ENCODE measurements at places on chromosomes 1 and 21. TPM values are rescaled to one million over a fixed set of nuclear protein-coding genes. Genes with fewer than 3 reads are reported as not detected.

C1QA gene
- 0.82 TPM for total RNA-seq

VCAM1 gene
- 55.5 TPM for total RNA-seq

SMIM11 gene
- 36.4 TPM for total RNA-seq

FNBP1L gene
- 68.9 TPM for total RNA-seq

APOBEC4 gene
- not detected for total RNA-seq

PGLYRP3 gene
- total RNA-seq, result not detected

- DNase-seq, result no peak
Measured at GRCh38 chr1:11744287-11744686, 8.4 kb downstream of the AGTRAP start.

- DNase-seq, result no peak
Measured at GRCh38 chr1:16153096-16153998, 2.5 kb downstream of the EPHA2 start.

DNA sequence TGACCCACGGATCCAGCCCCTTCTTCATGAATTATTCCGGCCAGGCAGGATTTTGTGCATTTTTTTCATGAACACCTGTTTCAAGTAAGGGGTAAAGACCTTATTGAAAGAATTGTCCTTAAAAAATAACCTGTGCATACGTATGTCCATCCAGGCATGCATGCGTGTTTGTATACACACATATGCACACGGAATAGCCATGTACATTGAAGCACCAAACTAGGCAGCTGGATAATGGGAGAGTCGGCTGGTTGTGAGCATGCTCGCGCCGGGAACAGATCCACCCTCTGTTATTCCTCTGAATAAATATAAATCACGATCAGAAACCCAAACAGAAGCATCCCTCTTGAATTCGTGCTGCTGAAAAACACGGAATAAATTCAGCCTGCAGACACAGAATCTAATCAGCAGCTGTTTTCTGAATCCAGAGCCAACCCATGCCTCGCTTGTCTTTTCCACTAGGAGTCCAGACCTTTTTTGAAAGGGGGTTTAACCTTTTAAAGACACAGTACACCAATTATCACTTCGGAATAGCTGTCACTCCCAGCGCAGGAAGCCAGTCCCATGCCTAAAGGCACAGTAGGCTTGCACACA lies at the start of gene HIVEP3:
TSS of gene HIVEP3 (minus strand) at position 473 of the 594 bp plus-strand sequence.
- no peak for DNase-seq

DNA sequence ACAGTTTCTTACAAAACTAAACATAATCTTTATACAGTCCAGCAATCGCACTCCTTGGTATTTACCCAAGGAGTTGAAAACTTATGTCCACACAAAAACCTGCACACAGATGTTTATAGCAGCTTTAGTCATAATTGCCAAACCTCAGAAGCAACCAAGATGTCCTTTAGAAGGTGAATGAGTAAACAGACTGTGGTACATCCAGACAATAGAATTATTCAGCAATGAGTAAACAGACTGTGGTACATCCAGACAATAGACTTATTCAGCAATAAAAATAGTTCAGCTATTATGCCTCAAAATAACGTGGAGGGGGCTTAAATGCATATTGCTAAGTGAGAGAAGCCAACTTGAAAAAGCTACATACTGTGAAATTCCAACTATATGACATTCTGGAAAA lies 87.0 kb upstream of the GALNT2 start:
- DNase-seq, result peak; percentile 12

GRCh38 chr1:227919906-227920305 lies 27.8 kb downstream of the WNT9A start:
- no peak for DNase-seq

DNA sequence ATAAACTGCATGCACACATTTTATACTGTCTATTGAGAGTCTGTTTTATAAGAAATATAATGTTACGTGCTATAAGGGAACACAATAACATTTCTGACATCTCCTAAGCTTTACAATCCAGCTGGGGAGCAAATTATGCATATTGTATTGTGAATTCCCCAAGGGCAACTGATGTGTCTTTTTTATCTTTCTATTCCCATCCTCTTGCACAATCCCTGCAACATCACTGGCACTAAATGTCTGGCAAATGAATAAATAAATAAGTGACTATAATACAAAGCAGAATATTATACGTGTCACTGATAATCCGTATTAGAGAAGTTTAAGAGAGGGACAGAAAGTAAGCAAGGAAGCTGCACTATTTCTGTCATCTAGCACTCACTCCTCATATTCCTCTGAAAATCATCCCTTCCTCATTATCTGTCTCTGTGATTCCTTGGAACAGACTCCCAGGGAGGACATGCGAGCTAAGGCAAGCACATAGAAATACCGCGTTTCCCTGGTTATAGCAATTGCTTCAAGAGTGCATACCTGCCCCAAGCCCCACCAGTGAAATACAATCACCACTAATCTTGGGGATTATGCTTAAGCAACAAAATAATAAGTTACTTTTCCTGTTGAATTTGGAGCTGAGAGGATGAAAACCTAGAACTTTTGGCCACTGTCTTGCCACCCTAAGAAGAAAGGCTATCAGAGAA lies 205.4 kb downstream of the SMYD3 start:
- DNase-seq, result no peak

GRCh38 chr1:155777582-155777981 lies 79.4 kb downstream of the GON4L start:
- DNase-seq, result no peak

DNA sequence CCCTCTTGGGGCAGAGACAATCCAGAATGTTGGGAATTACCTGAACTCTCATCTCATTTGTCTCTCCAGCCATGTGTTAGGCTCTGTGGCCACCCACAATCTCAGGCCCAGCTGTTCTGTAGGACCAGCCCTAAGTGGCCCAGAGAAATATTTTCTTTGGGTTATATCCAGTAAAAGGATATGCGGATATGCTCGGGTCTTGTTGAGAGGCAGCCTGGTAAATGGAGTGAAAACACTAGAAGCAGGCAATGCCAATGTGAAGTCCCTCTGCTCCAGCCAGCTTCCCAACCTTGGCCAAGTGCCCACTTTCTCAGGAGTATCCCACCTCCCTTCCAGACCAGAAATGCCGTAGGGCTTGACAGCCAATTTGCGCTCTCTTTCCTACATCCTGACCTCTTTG lies 192.2 kb downstream of the ST6GALNAC3 start:
- DNase-seq, result no peak

DNA sequence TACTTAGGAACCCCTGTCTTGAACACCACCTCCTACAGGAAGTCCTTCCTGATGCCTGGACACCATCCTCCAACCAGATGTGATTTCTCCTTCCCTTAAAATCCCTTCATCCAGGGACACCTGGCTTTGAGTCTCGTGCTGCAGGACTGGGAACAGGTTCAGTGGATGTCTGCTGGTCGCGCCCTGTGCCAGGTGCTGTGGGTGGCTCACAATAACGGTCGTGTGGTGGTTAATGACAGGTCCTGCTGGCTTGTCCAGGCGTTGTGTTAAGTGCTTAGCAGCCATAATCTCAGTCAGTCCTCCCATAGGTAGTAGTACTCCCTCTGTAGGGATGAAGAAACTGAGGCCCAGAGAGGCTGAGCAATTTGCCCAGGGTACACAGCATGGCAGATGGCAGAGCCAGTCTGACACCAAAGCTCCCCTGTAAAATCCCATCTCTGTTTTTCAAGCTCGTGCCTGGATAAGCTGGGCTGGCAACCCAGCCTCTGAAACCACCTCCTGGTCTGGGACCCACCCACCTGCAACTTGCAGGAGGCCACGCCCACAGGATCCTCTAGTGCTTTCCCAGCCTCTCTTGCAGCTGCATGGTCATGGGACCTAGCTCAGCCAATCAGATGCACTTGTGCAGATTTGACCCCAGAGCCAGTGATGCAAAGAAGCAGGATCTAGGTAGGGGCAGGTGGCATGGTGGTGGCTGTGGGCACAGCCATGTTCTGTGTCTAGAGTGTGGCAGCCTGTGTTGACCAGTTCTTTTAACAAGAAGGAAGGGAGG lies 106.0 kb upstream of the IFFO2 start:
- no peak for DNase-seq

DNA sequence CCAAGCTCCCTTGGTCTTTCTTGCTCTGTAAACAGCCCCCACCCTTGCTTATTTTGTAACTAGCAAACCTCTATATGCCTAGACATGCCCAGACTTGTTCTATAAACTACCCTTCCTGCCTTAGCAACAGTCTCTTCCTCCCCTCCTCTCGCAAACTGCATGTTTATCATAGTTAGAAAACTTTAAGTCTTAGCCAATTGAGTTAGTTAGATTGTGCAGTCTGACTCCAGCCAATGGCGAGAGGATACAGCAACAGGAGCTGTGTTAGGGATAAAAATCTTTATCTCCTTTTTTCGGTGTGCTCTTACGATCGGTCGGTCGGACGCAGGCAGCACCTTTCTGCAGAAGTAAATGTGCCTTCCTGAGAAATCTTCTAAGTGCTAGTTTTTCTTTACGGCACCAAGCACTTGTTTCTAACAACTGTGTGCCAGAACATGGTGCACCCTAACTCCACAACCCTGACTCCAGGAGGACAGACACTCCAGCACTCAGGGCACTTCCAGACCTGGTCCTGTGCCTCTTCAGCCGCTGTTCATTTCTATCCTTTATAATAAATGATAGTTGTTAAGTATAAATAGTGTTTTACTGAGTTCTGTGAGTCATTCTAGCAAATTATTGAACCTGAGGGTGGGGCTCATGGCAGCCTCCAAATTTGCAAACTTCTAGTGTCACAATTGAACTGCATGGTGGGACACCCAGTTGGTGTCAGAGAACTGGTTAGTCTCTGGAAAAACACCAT lies 25.7 kb upstream of the GNG4 start:
- no peak for DNase-seq

DNA sequence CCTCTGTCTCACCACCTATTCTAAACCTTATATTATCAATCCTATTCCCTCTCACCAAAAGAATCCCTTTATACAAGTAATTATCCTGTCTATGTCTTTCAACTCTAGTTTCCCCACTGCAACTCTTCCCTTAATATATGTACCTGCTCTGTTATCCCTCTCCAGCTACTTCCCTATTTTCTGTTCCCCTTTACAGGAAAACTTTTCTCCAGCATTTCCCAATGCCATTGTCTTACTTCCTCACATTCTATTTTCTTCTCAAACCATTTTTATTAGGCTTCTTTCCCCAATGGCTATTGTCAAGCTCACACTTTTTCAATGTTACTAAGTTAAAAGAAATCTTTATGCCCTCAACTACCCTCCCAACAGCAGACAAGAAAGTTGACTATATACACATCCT lies 11.6 kb downstream of the DPYD start:
- no peak for DNase-seq

- no peak for DNase-seq
Measured at GRCh38 chr1:207244409-207244801, 77.1 kb upstream of the CD55 start.

- no peak for DNase-seq
Measured at GRCh38 chr1:42240966-42241755, 76.6 kb upstream of the GUCA2A start.

DNA sequence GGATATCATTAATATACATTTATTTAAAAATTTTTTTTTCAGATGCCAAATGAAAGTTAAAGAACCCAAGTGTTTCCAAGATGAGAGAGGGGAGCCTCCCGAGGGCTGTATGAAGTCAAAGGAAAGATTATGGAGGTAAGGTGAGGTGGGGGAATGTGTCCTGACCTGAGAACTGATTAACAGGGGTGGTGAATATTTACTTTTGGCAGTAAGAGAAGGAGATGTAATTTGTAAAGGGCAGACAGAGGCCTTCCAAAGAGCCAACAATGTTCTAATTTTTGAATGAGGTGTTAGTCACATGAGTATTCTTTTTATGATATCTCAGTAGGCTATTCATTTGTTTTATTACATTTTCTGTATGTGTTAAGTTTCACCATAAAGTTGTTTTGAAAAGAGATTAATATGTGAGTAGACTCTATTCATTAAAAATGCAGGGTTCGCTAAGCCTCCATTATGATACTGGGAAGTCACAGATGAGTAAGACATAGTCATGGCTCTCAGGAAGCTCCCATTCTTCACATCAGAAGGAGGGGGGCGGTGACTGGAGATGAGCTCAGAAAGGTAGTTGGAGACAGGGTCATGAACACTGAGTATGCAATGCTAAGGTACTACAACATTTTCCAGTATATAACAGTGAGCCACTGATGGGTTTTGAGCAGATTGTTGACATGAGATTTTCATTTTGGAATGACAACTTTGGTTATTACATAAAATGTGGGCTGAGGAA lies 62.4 kb upstream of the TNFSF18 start:
- DNase-seq, result no peak

DNA sequence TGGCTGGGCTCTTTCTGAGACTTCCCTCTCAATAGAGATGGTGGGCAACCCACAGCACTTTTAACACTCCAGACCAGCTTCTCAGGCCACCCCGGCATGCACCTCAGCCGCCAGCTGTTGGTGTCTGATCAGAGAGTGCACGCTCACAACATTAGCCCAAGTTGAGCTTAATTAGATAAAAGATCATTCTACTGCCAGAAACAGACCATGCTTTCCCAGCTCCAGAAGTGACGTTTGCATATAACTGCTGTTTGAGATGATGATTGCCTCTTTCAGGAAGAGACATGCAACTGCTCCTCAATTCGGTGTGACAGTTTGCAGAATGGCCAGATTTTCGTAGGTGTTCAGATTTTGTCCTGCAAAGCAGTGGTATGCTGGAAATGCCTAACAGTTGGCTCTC lies 285.3 kb upstream of the VAMP3 start:
- DNase-seq, result no peak

DNA sequence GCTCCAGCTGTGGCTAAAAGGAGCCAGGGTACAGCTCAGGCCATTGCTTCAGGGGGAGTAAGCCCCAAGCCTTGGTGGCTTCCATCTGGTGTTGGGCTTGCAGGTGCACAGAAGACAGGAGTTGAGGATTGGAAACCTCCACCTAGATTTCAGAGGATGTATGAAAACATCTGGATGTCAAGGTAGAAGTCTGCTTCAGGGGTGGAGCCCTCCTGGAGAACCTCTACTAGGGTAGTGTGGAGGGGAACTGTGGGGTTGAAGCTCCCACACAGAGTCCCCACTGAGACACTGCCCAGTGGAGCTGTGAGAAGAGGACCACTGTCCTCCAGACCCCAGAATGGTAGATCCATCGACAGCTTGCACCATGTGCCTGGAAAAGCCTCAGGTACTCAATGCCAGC lies 183.0 kb downstream of the PDE4B start:
- DNase-seq, result no peak

GRCh38 chr1:168535536-168535935 lies 8.3 kb downstream of the XCL2 start:
- no peak for DNase-seq

GRCh38 chr1:182603646-182604174 lies 479 bp downstream of the RGS16 start:
- DNase-seq, result no peak

GRCh38 chr1:162187687-162188276 lies 118.3 kb downstream of the NOS1AP start:
- DNase-seq, result no peak

DNA sequence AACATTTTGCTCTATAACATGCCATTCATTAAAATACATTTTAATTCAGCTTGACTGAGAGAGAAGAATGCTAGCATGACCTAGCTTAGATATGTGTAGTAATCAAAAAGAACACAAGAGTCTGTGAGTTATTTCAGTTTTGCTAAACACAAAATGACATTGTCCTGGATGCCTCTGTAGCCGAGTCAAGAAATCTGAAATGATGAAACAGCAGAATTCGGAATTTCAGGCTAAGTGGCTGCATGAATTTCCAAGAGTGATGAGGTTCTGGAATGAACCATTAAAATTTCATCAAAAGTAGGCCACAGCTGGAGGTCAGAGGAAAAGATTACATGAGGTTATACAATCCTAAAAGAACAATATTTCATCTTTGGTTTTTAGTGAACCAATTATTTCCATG lies 79.1 kb upstream of the CXADR start:
- DNase-seq, result no peak
